ENCODE measurements at places on chromosomes 11 and 22. TPM values are rescaled to one million over a fixed set of nuclear protein-coding genes. Genes with fewer than 3 reads are reported as not detected.

Gene SOX6
- total RNA-seq: 18.6 TPM

Gene NOL12
- total RNA-seq: 44.5 TPM

Gene C1QTNF4
- 18.9 TPM for total RNA-seq

Gene GLYATL1
- total RNA-seq: 2.7 TPM

Gene CCDC89
- total RNA-seq: not detected

GRCh38 chr22:36894266-36894665, 19.2 kb upstream of the CSF2RB start:
- no peak for DNase-seq

- no peak for DNase-seq
Observed at GRCh38 chr11:9498457-9499078, 37.8 kb downstream of the ZNF143 start.

- no peak for DNase-seq
Observed at GRCh38 chr11:110311783-110312579, 15.6 kb upstream of the RDX start.

GRCh38 chr11:62025487-62026105, 58.2 kb upstream of the FTH1 start:
- no peak for DNase-seq

DNA sequence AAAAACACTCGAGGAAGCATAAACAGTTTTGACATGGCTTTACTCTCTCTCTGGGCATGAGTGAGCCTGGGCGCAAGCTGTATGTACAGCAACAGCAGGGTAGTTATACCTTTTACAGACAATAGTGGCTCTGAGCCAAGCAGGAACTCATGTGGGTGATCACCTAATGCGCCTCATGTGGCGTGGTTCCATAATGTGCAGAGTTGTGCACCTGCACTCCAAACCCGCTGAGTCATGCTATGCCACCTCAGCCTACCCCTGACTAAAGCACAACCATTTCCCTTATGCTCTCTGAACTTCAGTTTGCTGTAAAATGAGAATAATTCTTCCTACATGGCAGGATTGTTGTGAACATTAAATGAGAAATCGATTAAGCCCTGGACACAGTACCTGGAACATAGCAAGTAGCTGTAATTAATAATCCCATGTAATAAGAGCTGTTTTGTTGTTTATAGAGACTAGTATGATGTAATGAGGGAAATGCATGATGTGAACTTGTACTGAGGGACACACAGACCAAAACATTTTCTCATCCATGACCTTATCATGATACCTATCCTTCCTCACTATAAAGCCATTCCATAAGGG, 71.6 kb downstream of the CCDC34 start:
- no peak for DNase-seq

- no peak for DNase-seq
Observed at GRCh38 chr11:69319255-69320106, 25.5 kb downstream of the MYEOV start.

DNA sequence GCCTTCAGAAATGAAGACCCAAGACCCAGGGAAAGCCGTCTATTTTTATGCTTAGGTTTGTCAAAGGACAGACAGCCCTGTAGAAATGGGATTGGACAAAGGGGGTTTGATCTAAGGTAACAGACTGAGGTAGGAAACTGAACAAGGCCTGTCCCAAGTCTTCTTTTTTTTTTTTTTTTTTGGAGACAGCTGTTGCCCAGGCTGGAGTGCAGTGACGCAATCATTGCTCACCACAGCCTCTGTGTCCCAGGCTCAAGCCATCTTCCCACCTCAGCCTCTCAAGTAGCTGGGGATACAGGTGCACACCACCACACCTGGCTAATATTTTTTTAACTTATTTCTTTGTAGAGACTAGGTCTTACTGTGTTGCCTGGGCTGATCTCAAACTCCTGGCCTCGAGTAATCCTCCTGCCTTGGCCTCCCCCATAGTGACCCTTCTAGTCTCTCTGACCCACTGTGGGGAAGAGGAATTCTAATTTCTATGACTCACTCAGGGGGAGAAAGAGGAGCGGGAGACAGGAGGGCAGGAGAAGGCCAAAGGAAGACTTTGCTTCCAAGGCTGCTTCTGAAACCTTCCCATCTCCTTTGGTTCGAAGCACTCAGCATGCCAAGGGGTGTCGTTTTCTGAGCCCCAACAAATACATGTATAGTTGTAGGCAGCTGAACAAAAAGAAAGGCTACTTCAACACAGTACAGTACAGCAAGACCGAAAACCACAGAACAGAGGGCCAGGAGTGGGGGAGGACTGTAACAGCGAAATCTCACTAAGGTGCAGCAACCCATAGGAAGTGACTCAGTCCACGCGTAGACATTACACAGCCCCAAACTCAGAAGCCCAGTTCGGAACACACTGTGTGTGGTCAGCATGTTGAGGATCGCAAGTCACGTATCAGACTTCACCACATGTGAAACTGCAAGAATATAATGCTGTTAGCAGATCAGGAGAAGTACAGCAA, 872 bp downstream of the TMA7B start:
- no peak for DNase-seq

DNA sequence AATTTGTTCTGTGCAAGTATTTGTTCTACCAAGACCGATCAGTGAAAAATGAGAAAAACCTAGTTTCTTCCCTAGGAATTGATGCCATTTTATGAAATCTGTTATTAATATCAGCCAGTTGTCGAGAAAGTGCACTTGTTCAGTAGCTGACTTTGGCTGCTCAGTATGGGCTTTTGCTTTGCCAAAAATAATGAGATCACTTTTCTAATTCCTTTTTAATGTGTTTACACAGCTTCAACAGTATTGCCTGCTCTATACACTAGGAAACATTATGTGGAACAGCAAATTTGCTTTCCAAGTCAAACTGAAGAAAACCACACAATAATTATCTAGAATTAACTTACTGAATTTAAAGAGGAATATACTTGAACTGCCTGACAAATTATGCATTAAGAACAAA, 34.4 kb downstream of the SCUBE2 start:
- DNase-seq: no peak

Measured in neural crest cell (in vitro differentiated cells).